ENCODE measurements at places on chromosomes 2 and 18.

GRCh38 chr2:55133467-55134315, 83.4 kb upstream of the RTN4 start:
- DNase-seq: peak; percentile 16

- no peak for DNase-seq
These were observed 11.4 kb downstream of the ARL6IP6 start for GRCh38 chr2:152729844-152730243.

- DNase-seq: no peak
These were observed 37.5 kb upstream of the HAAO start for GRCh38 chr2:42829671-42830440.

GRCh38 chr2:3379339-3379646, 201 bp upstream of the TRAPPC12 start:
- DNase-seq: no peak

DNA sequence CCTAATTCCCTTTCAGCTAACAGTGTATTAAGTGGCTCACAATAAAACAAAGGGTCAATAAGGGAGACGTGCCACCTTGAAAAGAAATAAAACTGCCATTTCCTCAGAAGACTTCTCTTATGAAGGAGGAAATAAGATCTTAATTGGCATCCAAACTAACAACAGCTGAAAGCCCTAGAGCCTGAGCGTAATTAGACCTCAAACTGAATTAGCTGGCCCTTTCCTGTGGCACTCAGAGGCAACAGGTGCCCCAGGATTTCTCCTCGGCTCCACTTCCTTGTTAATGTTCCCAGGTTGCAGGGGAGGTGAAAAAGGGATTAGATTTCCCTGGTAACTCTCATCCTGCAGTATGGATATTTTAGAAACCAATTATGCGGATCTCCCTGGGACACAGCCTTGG, 804.3 kb downstream of the DCDC2C start:
- no peak for DNase-seq

DNA sequence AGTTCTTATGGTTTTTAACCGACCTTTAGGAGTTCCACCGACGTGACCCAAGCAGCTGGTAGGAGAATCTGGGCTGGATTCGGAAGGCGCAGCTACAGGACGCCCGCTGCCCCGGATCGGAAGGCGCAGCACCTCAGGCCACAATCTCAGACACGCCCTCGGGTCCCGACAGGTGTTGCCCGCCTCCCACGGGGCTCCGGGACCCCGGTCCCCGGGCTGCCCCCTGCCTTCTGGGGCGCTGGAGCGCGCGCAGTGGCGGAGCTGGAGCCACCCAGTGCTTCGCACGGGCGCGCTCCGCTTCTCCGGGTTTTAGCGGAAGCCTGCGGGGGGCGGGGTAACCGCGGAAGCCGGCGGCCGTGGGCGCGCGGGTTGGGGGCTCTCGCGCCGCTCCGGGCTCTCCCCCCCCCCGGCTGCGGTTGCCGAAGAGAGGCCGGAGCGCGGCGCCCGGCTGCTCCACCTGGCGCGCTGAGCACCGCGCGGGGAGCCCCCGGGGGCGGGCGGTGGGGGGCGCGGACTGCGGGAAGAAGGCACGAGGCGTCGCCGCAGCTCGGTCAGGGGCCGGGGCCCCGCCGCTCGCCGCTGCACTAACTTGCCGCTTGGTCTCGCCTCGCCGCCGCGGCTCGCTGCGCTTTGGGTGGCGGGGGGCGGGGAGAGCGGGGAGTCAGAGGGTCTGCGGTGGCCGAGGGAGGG, 718.8 kb downstream of the DPP10 start:
- DNase-seq: no peak

DNA sequence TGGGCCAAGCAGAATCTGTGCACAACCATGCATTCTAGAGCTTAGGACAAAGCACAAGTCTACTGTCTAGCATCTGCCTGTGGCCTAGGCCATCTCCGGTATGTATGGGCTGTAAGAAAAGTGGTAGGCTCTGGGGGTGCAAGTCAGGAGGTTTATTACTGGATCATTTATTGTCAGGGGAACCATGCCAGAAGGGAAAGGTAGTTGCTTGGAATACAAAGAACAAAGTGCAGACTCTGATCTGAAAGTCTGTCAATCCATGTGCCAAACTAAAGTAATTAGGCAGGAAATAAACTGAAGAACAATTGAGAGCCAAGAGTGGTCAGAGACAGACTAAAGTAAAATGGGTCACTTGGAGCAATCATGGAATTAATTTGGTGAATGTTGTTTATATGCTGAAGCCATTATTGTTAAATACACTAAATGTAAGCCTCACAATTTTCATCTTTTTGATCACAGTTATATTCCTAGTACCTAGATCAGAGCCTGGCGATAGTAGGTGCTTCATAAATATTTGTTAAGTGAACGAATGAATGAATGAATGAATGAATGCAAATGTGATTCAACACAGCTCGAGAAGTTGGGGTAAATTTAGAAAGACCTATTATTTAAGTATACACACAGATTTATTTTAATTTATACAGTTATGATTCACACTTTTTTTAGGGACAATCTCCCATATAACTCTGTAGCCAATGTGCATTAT, 260.7 kb upstream of the STON1 start:
- no peak for DNase-seq

DNA sequence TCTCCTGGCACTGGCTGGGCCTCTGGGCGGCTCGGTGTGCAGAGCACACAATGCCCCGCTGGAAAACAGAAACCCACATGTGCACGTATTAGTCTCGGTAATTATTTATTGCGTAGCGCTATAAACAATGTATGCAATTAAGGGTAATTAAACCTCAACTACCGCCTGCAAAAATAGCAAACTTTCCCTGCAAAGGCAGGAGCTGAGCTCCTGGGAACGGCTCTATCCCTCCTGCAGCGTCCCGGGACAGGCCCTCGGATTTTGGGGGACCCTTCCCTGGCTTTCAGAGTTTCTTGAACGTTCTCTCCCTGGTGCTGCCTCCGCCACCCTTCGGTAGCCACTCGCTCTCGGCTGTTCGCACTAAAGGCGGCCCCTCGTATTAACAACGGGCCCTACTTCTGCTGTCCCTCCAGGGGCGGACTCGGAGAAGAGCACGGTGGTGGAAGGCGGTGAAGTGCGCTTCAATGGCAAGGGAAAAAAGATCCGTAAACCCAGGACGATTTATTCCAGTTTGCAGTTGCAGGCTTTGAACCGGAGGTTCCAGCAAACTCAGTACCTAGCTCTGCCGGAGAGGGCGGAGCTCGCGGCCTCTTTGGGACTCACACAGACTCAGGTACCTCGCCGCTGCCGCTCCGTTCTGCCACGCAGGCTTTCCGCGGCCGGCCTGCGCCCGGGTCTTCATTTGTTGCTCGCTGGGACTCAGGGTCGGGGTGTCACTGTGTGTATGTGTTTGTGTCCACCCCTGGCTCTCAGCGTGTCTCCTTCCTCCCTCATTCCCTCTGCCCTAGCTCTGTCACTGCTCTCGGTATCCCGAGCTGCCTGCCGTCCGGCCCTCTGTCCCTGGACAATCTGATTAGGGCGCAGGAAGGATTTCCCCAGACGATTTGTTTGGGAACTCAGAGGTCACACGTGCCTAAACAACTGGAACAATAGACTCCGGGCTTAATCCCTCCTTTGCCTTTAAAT, 1.2 kb downstream of the DLX1 start:
- DNase-seq: no peak

All from activated CD4-positive, alpha-beta T cell treated with anti-CD3 and anti-CD28 coated beads for 1 hour (primary cell).